GM10248 (cell line): ENCODE measurements at places on chromosomes 1 and 21.

- DNase-seq, result no peak
These were observed 322.5 kb downstream of the SIPA1L2 start for GRCh38 chr1:232307296-232308017.

GRCh38 chr1:196856053-196856452, 31.8 kb upstream of the CFHR4 start:
- DNase-seq, result no peak

GRCh38 chr1:9823693-9823942, 147 bp downstream of the CLSTN1 start:
- DNase-seq, result no peak

DNA sequence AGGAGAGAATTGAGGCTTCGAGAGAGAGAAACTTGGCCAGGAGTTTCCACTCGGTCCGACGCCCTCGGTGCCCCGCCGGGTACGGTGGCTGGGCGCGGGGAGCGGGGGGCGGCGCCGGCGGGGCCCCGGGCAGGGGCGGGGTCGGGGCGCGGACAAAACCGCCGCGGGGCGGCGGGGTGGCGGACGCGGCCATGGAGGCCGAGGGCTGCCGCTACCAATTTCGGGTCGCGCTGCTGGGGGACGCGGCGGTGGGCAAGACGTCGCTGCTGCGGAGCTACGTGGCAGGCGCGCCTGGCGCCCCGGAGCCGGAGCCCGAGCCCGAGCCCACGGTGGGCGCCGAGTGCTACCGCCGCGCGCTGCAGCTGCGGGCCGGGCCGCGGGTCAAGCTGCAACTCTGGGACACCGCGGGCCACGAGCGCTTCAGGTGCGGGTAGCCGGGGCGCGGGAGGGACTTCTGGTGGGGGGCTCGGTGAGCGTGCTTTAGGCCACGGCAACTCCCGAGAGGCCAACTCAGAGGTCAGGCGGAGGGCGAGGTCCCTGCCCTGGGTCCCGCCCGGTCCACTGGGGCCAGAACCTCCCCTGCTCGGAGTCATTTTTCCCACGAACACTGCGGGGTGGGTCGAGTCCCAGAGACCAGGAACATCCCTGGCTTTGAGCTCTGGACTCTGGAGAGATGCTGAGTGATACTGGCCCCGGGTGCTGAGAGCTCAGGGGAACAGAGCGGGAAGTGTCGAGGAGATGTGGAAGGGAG, 431 bp downstream of the RAB42 start:
- peak; percentile 62 for DNase-seq

DNA sequence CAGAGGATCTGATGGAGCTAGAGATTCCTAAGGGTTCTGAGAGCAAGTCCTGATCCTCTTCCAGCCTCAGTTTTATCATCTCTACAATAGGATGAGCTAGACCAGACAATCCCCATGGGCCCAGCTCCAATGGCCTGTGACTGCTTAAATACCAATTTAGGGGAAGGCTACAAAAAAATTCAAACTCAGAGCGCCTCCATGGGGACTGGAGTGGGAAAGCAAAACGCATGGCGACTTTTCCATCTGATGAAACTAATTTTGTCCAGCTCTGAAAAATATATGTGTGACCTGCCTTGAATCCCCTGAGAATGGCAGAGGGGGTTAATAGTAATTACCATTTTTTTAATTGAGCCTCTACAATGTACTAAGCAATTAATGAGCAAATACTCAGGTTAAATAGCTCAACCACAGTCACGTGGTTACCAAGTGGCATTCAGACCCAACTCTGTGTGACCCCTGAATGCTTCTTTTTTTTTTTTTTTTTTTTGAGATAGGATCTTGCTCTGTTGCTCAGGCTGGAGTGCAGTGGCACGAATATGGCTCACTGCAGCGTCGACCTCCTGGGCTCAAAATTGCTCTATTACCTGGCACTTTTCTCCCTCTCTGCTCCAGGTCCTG, 8.4 kb downstream of the EXTL1 start:
- DNase-seq, result no peak

DNA sequence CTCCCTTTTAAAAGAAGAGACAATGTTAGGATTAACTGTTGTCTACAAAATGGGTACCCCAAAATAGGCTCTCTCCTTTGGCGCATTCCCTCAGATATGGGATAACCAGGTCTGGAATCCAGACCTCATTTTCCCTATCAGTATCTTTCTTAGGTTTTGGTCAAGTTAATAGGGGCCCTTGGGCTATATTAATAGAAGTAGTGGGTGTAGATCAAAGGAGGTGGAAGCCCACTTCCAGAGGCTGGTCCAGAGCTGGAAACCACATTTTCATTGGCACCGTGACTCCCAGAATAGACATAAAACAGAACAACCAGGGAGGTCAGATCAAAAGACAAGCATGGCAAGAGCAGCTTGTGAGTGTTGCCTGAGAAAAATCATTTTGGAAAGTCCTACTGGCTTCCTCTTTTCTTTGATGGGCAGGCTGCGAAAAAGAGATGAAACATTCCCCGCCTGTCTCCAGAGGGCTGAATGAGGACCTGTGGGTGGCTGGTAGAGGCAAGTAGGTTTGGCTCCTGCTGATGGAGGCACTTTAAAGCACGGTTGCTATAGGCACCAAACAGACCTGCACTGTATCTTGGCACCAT, 25.8 kb upstream of the KIF21B start:
- no peak for DNase-seq

GRCh38 chr1:61692155-61692800, 32.7 kb downstream of the TM2D1 start:
- no peak for DNase-seq

GRCh38 chr1:180230791-180231505, 884 bp downstream of the LHX4 start:
- DNase-seq, result no peak

DNA sequence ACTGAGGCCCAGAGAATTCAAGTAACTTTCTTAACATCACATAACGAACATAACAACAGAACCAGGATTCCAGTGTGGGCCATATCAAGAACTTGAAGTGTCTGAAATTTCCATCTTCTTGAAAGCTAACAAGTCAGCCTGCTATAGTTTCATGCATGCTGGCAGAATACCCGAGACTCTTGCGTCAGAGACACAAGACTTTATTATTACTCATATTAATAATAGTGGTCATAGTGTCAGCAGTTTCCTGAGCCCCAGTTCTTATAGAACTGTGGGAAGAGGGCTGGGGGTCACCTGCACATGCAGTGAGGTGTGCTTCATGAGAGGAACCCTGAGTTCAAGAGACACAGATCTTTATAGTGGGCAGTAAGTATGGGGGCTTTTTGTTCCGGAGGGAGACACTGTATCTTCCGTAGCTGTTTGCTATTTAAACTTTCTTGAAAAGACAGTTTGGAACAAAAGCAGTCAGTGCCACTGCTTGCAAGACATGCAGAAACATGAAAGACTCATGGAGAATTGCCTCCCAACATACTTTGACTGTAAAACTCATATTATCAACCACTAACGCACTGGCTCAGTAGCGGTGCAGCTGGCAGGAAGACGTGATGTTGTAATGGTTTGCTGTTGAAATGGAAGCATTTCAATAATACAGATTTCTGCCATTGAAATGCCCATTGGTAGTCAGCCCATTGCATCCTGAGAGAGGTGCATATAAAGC, 339.2 kb downstream of the ADGRL2 start:
- no peak for DNase-seq

- no peak for DNase-seq
These were observed 28.2 kb upstream of the SYDE2 start for GRCh38 chr1:85228972-85229371.

GRCh38 chr1:231801042-231801585, 174.5 kb downstream of the DISC1 start:
- no peak for DNase-seq

GRCh38 chr1:61434276-61434675, 290.7 kb downstream of the TM2D1 start:
- no peak for DNase-seq

- no peak for DNase-seq
These were observed 20.8 kb downstream of the HYI start for GRCh38 chr1:43432907-43433306.

GRCh38 chr21:14012409-14012808, 198.3 kb downstream of the LIPI start:
- no peak for DNase-seq

- no peak for DNase-seq
These were observed 23.4 kb upstream of the MEF2D start for GRCh38 chr1:156523801-156524480.

- DNase-seq, result no peak
These were observed 116.5 kb upstream of the COL24A1 start for GRCh38 chr1:86273066-86273465.

- DNase-seq, result no peak
These were observed 14.0 kb downstream of the SLC1A7 start for GRCh38 chr1:53128401-53128800.

- no peak for DNase-seq
These were observed 357.1 kb upstream of the SGIP1 start for GRCh38 chr1:66176832-66177231.

DNA sequence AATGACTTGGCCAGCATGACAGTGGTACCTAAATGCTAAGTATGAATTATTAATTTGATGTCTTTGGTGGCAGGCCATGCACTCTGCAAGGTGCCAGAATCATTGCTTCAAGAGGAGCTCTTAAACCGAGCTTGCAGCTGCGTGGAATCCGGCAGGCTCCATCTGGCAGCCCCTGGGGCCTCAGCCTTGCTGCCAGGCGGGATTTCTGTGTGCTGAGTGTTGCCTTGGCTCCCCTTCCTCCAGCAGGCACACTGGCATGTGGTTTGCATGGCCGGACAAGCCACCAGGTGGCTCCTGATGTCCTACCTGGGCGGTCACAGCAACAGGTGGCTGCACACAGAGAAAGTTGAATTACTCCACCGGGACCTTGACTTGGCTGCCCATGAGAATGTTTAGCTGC, 155.4 kb downstream of the URB2 start:
- DNase-seq, result no peak

DNA sequence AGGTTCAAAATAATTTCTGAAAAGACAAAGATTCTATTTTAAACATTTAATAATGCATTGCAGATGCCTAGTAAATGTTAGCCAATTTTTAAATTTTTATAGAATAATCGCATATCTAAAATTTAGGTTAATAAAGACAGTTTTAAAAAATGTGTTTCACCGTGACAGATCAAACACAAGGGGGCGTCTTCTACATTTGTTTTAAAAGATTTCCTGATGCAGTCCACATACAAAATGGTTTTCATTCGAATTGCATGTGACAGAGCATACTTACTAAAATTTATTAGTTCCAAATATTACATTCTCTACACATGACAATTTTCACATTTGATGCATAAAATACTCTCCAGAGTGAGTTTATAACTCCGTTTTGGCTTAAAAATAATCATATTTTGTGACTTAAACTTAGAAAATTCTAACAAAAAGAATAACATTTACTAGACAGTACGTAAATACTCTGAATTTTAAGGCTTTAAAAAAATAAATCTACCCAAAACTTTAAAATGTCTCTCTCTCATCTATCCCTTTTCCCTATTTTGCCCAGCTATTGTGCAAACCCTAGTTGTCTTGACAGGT, 75.5 kb downstream of the ADAMTS1 start:
- no peak for DNase-seq

DNA sequence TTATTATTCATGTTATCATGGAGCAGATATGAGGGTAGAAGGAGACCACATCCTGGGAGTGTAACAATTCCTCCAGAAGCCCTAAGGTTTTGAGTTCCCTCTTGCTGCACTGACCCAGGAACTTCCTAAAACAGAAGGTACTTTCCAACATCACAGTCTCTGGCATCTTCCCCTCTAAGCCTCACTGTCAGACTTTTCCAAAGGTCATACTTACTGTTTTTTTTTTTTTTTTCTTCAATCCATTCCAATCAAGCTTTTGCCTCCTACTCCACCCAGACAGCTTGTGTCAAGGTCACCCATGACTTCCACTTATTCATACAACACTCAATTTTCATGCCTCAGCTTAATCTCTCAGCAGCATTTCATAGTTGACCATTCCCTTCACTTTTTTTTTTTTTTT, 18.4 kb upstream of the UQCRHL start:
- DNase-seq, result no peak

- DNase-seq, result no peak
These were observed 11.0 kb downstream of the COL6A2 start for GRCh38 chr21:46108827-46109312.

GRCh38 chr1:187509091-187509490, 680.3 kb downstream of the PLA2G4A start:
- DNase-seq, result no peak

DNA sequence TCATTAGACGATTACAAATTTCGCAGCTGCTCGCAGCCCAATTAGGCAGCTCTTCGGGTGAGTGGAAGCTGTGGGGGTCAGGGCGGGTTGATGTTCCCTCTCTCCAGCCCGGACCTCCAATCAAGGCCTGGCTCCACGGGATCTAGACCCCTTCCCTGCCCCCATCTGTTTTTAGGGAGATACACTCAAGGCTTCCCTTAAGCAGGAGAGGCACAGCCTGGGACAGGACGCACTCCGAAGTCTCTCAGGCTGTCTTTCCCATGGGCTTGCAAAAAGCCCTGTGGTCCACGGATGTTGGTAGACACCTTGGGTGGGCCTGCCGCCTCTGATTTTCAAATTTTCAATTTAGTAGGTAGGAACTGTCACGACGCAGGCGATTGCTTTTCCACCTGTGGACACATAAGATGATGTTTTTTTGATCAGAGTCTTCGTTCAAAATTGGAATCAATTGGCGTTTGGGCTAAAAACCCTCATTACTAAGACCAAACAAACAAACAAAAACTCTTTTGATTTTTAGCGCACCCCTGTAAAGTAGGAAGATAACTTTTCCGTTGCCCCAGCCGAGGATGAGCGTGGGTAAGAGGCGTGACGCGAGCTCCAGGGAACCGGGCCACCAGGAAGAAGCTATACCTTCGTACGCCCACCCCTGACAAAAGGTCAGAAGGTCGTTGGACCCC, 2.5 kb upstream of the LHX8 start:
- DNase-seq, result no peak

DNA sequence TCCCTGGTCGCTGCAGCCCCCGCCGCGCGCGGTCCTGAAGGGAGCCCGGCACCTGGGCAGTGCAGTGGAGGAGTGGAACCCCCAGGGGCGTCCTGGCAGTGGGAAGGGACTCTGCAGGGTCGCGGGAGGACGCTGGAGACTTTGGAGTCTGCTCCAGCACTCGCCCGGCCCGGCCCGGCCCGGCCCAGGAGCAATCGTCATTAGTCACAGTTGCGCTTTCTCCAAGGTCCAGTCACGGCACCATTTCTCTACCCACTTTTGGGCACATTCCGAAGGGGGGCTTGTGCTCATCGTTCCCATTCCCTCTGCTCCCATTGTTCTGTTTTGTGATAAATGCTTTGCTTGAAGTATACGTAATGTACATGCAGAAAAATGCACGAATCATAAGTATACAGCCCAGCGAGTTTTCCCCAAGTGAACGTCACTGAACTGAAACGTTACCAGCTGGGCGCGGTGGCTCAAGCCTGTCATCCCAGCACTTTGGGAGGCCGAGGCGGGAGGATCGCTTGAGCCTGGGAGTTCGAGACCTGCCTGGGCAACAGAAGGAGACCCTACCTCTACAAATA, 999 bp downstream of the THAP3 start:
- no peak for DNase-seq

GRCh38 chr1:51976846-51977602, 13.5 kb downstream of the RAB3B start:
- DNase-seq, result no peak

GRCh38 chr1:28965271-28965870, 51.0 kb downstream of the EPB41 start:
- DNase-seq, result no peak
